Fibroblast of villous mesenchyme (primary cell): ENCODE measurements at places on chromosomes 6 and 20. TPM values are rescaled to one million over a fixed set of nuclear protein-coding genes. Genes with fewer than 3 reads are reported as not detected.

GRCh38 chr6:113496166-113496565 is 361.0 kb upstream of the MARCKS start:
- peak; percentile 40 for DNase-seq

GRCh38 chr6:71471718-71472117 is 183.1 kb downstream of the OGFRL1 start:
- no peak for DNase-seq

Gene PEDS1
- 25.9 and 27.7 TPM in 2 replicates for total RNA-seq

GRCh38 chr20:4217349-4217841 is 202.0 kb upstream of the RNF24 start:
- DNase-seq, result peak; percentile 51

DNA sequence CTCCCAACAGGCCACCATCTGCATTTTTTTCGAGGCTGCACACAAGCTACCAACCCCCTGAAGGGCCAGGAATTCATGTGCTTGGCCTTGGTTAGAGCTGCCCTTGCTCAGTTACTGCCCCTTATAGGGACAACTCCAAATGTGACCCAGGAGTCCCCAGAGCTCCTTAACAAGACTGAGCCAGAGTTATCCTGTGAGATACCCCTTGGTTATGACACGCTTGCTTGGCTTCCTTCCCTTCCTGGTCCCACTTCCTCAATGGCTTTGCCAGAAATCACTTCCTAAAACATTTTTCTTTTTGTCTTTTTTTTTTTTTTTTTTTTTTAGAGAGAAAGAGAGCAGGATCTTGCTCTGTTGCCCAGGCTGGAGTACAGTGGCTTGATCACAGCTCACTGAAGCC is 8.9 kb downstream of the TREM1 start:
- DNase-seq, result no peak

- no peak for DNase-seq
These were observed 859.3 kb upstream of the FLRT3 start for GRCh38 chr20:15196547-15197255.

- DNase-seq, result peak; percentile 77
These were observed 278.5 kb downstream of the BMP7 start for GRCh38 chr20:56987986-56988385.

DNA sequence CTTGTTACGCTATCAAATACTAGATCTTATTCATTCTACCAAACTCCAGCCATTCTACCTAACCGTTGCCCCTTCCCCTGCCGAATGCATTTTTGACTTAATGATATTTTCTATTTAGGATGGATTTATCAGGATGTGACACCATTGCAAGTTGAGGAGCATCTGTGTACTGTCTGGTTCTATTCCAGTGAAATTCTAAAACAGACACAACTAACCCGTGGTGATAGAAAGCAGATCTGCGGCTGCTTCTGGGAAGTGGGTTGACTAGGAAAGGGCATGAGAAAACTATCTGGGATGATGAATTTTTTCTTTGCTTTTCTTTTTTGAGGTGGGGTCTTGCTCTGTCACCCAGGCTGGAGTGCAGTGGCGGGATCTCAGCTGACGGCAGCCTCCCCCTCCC is 20.7 kb upstream of the SRC start:
- no peak for DNase-seq

DNA sequence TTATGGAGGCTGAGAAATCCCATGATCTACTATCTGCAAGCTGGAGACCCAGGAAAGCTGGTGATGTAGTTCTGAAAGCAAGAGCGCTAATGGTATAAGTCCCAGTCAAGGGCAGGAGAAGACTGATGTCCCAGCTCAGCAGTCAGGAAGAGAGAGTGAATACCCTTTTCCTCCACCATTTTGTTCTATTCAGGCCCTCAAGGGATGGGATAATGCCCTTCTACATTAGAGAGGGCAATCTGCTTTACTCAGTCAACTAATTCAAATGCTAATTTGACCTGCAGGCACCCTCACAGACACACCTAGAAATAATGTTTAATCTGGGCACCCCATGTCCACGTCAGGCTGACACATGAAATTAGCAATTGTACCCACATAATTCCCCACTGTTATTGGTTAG is 10.8 kb upstream of the FYN start:
- DNase-seq, result no peak

DNA sequence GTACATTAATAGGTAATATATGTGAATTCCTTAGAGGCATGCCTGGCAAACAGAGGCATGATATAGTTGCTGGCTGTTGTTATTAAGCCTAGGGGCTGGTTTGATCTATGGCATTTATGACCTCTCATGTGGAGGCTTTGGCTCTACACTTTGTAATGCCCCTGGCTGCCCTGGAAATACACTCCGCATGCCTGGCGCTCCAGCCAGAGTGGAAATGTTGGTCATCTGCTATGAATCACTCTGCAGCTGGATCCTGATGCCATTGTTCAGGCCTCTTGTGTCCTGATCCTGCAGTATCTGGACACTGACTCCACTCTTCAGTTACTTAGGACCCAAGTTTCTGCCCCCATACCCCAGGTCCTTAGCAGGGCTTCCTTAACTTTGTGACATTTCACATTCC is 200.5 kb upstream of the PCSK2 start:
- DNase-seq, result no peak

DNA sequence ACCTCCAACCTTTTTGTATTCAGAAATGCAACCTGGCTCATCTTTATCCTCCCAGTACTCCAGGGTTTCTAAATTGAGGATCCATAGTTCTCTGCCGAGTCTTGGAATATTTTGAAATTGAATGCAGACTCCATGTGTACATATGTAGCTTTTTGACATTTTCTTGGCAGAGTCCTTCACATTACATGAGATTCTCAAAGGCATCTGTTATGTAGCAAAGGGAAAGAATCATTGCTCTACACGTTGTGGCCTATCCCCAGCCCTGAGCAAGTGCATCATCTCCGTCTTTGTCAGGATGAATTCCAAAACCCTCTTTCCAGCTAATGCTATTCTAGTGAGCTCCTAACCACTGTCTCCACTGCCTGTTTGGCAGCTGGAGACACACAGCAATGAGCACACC is 742.9 kb downstream of the DHX35 start:
- no peak for DNase-seq

Gene WFDC2
- total RNA-seq, result not detected in 2 replicates

Gene ZBTB12
- total RNA-seq, result 1.9 and 3.0 TPM in 2 replicates

GRCh38 chr6:5679270-5679669 is 327.5 kb downstream of the NRN1 start:
- DNase-seq, result no peak

Gene CLDN20
- not detected in 2 replicates for total RNA-seq

GRCh38 chr20:61979701-61980635 is 85.7 kb downstream of the TAF4 start:
- DNase-seq, result no peak

DNA sequence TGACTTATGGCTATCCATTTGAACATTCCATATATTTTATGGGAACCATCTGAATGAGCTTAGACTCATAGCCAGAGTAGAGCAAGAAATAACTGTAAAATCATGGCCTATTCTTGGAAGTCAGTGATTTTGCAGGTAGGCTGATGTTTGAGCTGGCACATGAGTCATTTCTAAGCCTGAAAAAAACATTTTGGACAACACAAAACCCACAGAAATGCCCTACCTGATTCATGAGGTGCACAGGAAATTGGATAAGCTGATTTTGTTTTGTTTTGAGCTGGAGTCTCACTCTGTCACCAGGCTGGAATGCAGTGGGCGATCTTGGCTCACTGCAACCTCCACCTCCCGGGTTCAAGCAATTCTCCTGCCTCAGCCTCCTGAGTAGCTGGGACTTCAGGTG is 443.0 kb downstream of the PKHD1 start:
- no peak for DNase-seq

Gene WFDC10B
- total RNA-seq, result not detected in 2 replicates

GRCh38 chr6:98843271-98844243 is 9.2 kb downstream of the POU3F2 start:
- DNase-seq, result no peak

DNA sequence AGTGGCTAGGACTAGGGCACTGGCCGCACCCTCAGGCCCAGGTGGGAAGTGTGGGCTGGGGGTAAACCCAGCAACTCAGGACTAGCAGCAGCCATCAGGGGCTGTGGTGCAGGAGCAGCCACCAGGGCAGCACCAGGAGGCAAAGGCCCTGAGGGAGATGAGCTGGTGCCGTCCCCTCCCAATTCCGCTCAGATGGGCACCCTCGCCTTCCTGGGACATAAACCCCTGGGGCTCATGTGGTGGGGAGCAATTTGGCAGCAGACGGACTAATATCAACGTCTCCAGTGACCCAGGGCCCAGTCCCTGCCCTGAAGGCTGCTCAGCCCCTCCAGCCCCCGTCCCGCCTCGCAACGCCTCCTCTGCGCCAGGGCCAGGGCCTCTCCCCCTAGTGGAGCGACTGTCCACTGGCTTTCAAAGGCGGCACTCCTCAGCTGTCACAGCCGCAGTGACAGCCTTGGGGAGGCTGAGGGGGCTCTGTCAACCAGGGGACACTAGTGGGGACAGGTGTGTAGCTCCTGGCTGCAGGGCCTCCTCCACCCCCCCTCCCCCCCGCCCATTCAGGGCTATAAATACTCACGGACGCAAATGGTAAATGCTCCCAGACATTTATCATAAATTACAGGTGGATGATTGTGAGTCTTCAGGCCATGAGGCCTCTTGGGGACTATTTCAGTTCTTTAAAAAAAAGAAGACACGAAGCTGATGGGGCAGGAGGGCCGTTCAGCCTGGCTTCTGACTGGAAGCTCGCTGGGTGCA is 349.9 kb downstream of the ZFAND3 start:
- DNase-seq, result no peak

Gene PTCRA
- not detected in 2 replicates for total RNA-seq

GRCh38 chr20:10848810-10849370 is 175.1 kb upstream of the JAG1 start:
- peak; percentile 86 for DNase-seq

DNA sequence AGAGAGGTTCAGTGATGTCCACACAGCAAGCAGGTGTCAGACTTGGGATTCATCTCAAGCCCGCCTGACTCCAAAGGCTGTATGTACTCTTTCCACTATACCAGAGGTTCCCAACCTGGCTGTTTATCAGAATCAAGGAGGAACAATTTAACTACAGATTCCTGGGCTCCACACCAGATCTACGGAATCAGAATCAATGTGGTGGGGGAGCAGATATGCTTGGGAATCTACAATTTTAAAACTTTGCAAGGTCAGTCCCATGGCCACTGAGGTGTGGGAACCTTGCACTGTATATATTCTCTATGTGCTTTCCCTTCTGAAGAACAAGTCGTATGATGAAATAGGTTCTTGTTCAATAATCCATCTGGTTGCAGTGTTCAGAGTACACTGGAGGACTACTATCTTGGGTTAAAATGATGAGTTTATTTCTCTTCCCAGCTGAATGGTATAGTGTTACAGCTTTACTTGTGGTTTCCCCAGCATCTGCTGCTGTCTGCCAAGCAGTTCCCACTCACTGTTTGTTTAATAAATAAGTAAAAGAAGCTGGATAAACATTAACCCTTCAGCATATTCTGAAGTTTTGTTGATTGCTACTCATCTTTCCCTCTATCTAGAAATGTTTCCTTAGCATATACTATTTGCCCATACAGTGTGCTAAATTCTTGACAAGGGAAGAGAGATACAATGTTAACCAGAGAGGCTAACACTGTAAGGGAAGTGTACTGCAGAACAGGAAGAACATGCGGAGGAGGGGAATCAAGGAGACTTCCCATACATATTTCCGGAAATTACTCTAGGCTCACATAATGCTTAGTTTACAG is 9.9 kb downstream of the TTI1 start:
- DNase-seq, result peak; percentile 96

Gene DYNLT2
- 1.3 TPM in 2 replicates for total RNA-seq

Gene EYS
- total RNA-seq, result under 0.01 TPM in 2 replicates

DNA sequence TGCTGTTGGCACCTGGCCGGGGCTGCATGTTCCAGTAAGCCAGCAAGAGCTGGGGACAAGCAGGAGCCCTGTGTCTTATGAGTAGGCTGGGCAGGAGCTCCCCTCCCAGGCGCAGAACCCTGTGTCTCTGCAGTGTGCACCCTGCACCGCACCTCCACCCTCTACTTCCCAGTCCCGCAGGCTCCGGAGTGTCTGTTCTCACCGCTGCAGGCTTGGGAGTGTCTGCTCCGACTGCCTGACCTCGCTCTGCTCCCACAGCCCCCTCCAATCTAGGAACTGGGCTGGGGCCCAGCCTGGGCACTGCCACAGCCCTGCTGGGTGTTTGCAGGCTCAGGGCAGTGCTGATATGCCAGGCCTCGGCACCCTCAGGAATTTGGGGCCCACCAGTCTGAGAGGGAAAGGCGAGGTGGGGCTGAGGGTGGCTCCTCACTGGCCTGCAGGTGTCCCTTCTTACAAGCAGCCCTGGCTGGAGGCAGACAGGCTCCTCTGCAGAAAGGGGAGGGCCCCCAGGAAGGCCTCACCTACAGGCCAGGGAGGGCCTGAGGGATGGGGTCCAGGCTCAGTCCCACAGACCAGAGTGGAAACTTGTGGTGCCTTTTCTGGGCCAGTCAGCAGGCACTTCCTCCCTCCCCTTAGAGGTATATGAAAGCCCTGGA is 871.6 kb upstream of the GJE1 start:
- DNase-seq, result no peak

- no peak for DNase-seq
These were observed 44.1 kb upstream of the ATXN1 start for GRCh38 chr6:16805243-16805950.

DNA sequence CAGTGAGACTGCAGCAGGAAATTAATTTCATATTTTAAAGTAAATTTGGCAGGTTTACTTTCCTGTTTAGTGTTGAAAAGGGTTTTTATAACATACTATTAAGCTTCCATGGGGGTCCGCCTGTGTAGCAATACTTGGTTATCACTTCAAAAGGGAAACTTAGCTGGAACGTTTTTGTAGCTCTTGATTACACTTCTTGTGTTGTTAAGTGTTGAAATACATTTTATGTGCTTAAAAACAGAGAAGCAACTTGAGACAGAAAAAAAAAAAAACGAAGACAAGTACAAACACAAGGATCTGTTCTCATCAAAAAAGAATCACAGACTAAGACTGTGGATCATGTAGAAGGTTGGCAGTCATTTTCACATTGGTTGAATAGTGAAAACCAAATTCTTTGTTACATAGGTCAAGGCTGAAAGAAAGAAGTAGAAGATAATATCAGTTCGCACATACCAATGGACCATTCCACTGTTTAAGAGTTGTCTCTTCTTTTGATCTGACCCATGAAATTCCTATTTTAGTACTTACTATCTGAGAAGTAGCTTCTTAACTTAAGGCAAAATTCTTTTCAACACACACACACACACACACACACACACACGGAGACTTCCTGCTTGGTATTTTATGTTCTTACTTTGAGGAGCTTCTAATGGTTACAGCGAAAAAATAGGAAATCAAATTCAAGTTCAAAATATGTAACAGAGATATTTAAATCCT is 113.9 kb upstream of the SLC35B3 start:
- no peak for DNase-seq

Gene SNAP25
- total RNA-seq, result 2.9 and 8.6 TPM in 2 replicates

- no peak for DNase-seq
These were observed 230.8 kb upstream of the FLRT3 start for GRCh38 chr20:14568225-14568624.

GRCh38 chr6:140047321-140047720 is 672.9 kb upstream of the CITED2 start:
- no peak for DNase-seq

Gene GPR6
- total RNA-seq, result not detected in 2 replicates

GRCh38 chr20:32189691-32190615 is 17.6 kb downstream of the PLAGL2 start:
- DNase-seq, result no peak
